ENCODE measurements at places on chromosomes 2 and 18. TPM values are rescaled to one million over a fixed set of nuclear protein-coding genes. Genes with fewer than 3 reads are reported as not detected.

TMEM37 gene
- total RNA-seq = 1.4 TPM

SCYGR4 gene
- 0.14 TPM for total RNA-seq

IDH1 gene
- total RNA-seq = 937 TPM

SPP2 gene
- total RNA-seq = not detected

ACMSD gene
- not detected for total RNA-seq

GTF2A1L gene
- not detected for total RNA-seq

REG3G gene
- not detected for total RNA-seq

AMER3 gene
- total RNA-seq = not detected

IL18R1 gene
- total RNA-seq = 35.5 TPM

DCDC2C gene
- total RNA-seq = not detected

KDM3A gene
- total RNA-seq = 22.3 TPM

NEU2 gene
- not detected for total RNA-seq

MAPRE2 gene
- 10.5 TPM for total RNA-seq

RAPH1 gene
- 33.6 TPM for total RNA-seq

SIX2 gene
- 0.15 TPM for total RNA-seq
